ENCODE measurements at places on chromosomes 6 and 20.

DNA sequence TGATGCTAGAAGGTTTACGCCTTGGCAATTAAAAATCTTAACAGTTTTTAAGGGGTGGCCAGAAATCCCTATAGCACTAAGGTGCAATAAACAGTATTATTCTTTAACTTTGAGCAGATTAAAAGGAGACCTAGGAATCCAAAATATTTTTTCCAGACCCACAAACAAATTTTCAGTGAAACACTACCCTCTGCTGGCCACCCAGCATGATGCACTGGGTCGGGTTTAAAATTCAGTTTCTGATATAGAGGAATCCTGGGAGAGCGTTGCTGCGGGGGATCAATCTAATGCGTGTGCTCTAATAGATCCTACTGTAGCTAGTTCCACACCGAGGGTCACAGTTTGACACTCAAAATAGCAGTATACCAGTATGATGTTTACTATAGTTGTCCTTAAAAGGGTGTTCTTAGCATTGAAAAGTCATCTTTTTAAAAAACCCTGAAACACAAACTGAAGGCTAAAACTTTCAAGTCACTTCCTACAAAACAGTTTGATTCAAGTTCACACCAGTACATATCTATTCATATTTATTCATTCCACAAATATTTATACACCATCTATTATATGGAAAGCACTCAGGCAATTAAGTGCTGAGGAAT lies 10.2 kb downstream of the UBE3D start:
- peak; percentile 50 for ATAC-seq

- ATAC-seq = no peak
Observed at GRCh38 chr6:122098201-122098678, 301.2 kb upstream of the HSF2 start.

- peak; percentile 68 for ATAC-seq
Observed at GRCh38 chr6:137944793-137945498, 77.9 kb downstream of the TNFAIP3 start.

DNA sequence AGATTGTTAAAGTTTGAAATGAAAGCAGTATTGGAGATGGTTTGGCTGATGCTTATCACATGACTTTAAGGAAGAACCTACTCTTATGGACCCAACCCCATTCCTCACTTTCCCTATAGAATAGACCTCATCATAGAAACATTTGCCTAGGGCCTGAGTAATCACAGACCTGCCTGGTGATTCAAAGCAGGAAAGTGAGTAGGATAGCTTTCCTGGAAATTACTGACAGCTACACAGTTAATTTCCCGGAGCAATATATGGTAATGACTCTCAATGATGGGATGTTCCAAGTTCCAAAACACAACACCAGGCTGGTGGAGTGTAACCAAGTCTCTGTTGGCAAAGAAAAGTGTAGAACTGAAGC lies 233.8 kb downstream of the SIM1 start:
- ATAC-seq = no peak

- no peak for ATAC-seq
Observed at GRCh38 chr6:40340196-40340595, 247.0 kb downstream of the LRFN2 start.

- ATAC-seq = no peak
Observed at GRCh38 chr6:33071569-33071968, 1.9 kb downstream of the HLA-DPA1 start.

DNA sequence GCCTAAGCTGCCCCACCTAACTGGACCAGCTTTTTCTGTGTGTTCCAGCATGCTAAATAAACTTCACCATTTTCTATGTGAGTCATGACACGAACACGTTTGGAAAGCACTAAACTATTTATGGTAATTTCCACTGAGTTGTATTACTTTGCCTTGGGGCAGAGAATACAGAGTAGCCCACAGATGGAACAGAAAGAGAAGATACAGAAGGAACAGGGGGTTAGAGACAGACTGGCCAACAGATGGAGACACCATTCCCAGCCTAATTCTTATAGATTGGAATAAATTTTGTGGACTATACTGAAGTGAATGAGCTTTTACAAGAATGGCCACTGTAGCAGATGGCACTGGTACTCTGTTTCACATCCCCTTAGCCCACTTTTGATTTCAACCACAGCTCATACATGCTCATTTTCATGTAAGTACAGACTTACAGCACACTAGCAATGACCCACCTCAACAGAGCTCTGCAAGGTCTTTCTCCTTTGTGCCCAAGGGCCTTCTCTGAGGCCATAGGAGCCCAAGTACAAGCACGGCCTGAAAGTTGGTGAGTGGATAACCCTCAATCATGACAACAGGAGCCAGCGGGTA lies 13.1 kb upstream of the NT5DC1 start:
- ATAC-seq = no peak

GRCh38 chr6:123550052-123550617 lies 86.6 kb downstream of the TRDN start:
- no peak for ATAC-seq

DNA sequence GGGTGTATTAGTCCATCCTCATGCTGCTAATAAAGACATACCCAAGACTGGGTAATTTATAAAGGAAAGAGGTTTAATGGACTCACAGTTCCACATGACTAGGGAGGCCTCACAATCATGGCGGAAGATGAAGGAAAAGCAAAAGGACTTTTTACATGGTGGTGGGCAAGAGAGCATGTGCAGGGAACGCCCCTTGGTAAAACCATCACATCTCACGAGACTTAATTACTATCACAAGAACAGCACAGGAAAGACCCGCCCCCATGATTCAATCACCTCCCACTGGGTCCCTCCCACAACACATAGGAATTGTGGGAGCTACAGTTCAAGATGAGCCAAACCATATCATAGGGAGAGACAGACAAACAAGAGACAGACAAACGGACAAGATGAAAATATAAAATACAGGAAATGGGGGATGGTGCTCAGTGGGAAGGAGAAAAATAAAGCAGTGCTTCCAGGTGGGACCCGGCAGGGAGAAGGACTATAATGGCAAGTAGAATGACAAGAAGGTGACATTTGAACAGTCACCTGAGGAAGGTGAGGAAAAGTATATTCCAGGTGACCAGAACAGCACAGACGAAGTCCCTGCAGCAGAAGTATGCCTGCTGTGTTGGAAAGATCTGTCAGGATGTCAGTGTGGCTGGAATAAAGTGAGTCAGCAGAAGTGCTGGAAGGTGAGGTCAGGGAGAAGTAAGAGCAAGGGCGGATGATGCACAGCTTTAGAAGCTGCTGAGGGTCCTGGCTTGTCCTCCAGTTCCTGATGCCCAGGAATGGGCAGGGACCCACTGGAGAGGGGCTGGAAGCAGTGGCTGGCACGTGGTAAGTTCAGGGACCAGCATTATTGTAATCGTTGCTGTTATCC lies 61.1 kb downstream of the SLC2A10 start:
- no peak for ATAC-seq

DNA sequence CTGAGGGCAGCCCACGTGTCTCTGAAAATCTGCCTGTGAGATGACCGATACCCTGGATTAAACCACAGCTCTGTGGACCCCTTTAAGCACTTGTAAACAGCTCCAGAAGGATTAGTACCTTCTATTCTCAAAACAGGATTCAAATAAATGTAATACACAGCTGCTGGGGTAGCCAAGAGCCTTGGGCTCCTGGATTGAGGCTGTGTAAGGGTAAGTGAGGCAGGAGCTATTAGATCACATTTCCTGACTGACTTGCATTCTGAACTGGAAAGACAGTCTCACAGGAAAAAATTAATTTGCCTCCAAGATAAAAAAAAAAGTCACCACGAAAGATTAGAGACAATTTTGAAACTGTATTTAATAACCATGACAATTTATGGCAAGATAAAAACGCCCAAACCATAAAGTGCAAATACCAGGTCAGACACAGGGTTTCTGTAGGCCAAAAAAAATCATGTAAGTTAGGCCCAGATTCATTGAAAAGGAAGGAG lies 78.0 kb downstream of the TRMT11 start:
- ATAC-seq = no peak

DNA sequence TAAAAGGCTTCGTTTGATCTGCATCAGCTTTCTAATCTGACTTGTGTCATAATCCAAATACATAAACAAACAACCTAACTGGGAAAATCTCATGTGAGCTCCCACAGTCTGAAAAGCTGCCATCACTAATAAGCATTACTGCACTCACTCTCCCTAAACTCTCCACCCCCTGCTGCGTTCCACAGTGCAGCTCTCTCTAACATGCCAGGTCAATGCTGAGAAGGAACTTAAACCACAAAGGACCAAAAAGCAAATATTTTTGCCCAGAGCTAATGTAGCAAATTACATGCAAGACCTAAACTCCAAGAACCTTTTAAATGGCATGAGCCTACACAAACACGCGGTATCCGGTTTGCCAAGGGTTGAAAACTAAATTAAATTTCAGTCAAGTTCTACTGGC lies 542.3 kb upstream of the JARID2 start:
- ATAC-seq = no peak

- ATAC-seq = no peak
Observed at GRCh38 chr6:47034421-47034820, 7.7 kb downstream of the ADGRF1 start.

DNA sequence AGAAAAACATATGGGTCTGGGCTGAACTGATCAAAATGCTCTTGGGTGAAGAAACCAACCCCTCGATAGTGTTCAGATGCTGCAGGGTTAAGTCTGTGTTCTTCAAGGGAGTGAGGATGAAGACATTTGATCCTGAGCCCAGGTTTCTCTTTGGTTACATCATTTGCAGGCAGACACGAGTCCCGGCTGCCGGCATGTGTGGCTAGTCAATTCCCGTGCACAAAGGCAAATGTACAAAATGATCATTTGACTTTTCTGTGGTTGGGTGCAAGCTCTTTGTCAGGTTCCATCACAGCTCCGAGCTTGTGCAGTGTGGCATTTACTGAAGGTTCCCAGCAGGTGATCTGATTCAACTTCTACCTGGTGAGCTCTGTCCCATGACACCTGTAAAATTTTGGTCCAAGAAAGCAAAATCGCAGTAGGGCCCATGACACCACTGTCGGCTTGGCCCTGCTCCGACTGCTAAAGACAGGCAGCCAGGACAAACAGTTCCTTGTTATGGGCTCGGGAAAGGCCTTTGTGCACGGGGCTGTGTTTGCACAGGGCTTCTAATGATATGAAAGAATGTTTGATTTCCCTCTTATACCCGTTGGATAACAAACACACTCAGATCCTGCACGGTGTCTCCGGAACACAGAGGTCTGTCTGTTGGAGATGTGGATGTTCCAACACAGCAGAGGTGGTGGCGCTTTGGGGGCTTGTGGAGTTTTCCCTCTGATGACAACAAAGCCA lies 46.9 kb downstream of the GJA10 start:
- peak; percentile 62 for ATAC-seq

DNA sequence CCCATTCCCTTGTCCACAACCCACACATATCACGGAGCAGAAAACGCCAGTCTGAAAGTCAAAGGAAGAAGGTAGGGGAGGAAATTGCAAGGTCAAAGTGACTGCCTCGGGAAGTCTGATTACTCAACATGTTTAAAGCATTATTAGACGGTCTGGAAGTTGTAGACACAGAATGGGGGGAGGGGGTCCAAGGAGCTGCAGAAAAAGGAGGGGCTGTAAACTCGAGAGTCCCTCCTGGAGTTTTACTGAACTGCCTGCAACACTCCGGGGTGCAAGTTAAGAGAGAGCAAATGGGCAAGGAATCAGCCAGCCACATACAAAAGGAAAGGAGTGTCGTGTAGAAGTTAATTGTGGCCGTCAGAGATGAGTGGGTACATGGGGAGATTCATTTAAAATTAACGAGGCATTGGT lies 417.7 kb upstream of the JARID2 start:
- ATAC-seq = no peak

- ATAC-seq = no peak
Observed at GRCh38 chr6:139828751-139829519, 454.5 kb upstream of the CITED2 start.

DNA sequence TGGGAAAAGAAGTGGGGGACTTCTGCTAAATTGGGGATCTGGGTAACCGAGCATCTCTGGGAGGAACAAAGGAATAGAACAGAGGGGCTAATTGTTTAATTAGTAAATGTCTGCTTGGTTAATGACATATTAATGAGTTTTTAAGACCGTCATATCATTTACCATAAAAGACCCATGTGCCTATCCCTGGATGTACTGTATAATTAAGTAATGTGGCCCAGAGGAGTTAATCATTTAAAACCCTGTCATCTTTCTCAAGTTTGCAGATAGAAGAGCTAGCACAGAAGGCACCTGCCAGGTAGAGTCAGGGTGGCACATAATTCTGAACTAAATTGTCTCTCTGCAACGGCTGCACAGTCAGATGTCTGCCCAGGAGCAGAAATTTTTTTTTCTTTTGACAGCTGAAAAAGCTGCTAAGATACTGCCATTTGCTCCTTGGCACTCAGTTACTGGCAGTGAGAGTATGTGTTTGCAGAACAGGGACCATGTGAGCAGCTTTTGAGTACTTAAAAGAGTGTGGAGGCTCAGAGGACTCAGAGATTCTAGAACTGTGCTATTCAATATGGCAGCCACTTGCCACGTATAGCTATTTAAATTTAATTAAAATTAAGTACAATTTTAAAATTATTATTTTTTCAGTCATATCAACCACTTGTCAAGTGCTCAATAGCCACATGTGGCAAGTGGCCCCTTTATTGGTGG lies 202.7 kb upstream of the SLC35B3 start:
- ATAC-seq = no peak

DNA sequence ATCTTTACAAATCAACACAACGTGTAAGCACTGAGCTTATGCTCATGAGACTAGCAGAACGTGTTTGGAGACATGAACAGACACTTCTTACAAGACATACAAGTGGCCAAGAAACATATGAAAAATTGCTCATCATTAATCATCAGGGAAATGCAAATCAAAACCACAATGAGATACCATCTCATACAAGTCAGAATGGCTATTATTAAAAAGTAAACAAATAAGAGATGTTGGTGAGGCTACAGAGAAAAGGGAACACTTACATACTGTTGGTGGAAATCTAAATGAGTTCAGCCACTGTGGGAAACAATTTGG lies 327.9 kb upstream of the SOX4 start:
- ATAC-seq = no peak

DNA sequence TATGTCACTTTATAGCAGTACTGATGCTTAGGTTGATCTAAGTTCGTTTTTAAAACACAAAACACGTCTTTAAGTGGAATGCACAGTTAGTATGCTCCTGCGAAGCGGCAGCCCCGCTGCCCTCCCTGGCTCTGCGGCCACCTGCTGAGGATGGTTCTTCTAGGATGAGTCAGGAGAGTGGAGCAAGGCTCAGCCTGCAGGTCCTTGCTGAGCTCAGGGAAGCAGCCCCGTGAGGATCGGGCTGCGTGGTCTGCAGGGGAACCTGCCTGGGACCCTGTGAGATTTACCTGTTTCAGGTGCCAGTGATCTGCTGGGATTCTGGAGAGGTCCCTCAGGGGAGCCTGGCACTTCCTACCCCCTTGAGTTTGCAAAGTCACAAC lies 57.5 kb downstream of the SYNJ2 start:
- ATAC-seq = no peak

- no peak for ATAC-seq
Observed at GRCh38 chr6:149270616-149271015, 46.9 kb upstream of the TAB2 start.

GRCh38 chr6:118893064-118893806 lies 717 bp upstream of the ASF1A start:
- ATAC-seq = peak; percentile 16

GRCh38 chr20:13610184-13610583 lies 28.5 kb downstream of the TASP1 start:
- no peak for ATAC-seq
